ENCODE measurements at places on chromosomes 7 and 10.

DNA sequence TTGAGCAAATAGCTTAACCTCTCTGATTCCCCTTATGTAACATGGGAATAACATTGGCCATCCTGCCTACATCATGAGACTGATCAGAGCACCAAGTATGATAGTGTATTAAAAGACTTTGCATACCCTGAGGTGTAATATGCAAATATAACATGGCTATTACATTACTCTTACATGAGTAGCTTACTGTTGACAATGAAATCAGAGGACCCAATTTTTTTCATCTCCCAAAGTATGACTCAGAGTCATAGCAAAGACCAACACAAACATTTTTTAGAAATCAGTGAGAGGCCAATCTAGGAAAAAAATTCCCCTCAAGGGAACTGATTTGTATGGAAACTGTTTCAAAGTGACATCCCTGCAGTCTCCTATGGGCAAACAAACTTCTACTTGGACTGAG, 47.0 kb upstream of the TMEM140 start:
- DNase-seq, result no peak

- no peak for DNase-seq
These were observed 3.5 kb downstream of the CRHR2 start for GRCh38 chr7:30678805-30679204.

DNA sequence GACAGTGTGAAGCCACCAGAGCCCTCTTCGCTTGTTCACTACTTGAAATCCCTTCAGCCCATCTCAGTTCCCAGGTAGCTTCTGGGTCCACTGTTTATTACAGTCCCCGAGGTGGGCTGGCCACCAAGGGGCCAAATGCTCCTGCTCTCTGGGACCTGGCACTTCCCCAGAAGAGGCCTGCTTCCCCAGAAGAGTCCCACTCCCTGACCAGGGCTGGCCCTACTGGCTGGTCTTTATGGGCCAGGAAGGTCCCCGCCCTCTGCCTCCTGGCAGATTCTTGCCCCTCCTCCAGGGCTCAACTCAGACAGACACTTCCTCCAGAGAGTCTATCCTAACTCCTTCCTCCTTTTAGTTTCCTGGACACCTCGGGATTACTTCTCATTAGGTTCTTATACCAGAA, 70.7 kb upstream of the LRRC18 start:
- DNase-seq, result no peak

DNA sequence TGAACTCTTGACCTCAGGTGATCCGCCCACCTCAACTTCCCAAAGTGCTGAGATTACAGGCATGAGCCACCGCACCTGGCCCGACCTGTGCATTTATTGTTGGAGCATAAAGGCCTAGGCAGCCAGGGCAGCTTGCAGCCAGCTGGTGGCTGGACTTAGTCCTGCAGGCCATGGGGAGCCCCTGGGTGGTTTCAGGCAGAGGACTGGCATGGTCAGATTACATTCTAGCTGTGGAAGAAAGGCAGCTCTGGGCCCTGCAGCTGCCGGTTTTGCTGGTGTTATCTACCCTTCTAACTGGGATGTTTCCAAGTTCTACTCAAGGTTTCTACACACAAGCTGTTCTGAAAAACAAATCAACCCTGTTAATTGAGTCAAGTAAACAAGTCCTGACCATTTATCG, 22.7 kb upstream of the MKRN1 start:
- no peak for DNase-seq

GRCh38 chr7:12647364-12648219, 39.8 kb upstream of the ARL4A start:
- DNase-seq, result no peak

DNA sequence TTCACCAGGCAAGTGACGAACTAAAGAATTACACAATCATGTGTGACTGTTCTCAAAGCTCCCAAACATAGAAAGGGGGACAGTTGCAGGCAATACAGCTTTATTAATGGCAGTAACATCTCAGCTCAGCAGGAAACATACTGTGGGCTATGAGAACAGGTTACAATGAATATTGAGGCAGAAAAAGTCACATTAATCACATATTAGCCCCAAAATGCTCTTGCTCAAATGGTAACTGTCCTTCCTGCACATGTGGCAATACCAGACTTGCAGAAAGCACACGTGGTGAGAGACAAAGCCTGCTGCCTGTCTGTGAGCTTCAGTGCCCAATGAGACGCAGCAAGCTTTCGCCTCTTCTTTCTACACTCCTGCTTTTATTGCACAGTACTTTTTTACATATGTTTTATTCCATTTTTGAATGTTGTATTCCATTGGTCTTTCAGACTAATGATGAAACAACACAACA, 104.9 kb upstream of the ACBD5 start:
- DNase-seq, result no peak

- no peak for DNase-seq
These were observed 61.4 kb upstream of the NME8 start for GRCh38 chr7:37786741-37787569.

- peak; percentile 54 for DNase-seq
These were observed 525.8 kb downstream of the KIF20B start for GRCh38 chr10:90227217-90227656.

DNA sequence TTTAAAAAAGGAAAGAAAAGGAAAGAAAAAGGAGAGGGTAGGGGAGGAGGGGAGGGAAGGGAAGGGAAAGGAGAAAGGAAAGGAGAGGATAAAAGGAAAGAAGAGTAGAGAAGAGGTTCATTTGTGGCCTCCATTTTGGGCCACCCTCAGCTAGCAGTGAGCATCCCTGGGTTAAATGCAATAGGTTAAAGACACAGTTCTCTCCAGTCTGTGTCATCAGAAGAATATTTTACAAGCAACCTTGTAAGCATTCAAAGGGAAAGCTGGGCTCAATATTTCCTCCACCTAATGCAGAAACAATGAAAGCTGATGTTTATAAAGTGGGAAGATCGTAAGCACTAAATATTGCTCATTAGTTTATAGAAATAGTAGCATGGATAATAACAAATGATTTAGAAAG, 219.1 kb upstream of the PITRM1 start:
- no peak for DNase-seq

DNA sequence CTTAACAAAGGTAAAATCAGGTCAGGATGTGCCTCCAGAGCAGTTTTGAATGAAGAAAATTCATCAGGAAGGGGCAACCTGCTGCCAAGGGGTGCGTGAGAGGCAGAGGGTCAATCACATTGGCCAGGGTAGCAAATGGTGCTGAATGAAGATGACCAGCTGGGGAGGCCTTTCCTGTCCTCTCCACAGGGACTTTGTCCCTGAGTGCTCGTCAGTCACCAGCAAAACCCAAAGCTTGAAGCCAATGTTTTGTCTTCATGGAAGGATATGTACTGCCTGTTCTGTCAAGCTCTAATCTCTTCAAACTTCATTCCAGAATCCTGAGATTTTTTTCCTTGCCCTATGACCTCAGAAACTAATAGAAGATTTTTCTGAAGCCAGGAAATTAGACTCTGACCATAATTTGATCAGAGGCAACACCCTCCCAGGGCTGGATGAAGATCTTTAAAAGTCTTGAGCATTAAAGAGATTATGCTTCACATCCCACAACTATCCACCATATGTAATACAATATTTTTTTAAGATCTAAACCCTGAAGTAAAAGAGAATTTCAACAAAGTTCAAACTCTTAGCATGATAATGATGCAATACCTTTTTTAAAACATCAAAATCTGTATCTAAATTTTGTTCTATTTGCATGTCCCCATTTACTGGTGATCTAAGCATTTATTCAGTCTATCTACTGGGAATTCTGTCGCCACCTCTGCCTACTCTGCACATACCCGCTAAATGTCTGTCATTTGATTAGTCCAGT, 243.0 kb downstream of the SNX13 start:
- no peak for DNase-seq
